ENCODE measurements at places on chromosomes 3 and 15. TPM values are rescaled to one million over a fixed set of nuclear protein-coding genes. Genes with fewer than 3 reads are reported as not detected.

The GNAT1 gene
- not detected for polyA plus RNA-seq

GRCh38 chr3:144028798-144029411, 57.3 kb downstream of the DIPK2A start:
- no peak for DNase-seq

- peak; percentile 62 for DNase-seq
Measured at GRCh38 chr3:50322386-50323091, at the start of gene HYAL2. HYAL2 (minus strand) TSS chr3:50322745; CDS start chr3:50320489, 2,256 bp downstream.

- peak; percentile 49 for DNase-seq
Measured at GRCh38 chr15:101266034-101266433, 11.3 kb downstream of the SELENOS start.

DNA sequence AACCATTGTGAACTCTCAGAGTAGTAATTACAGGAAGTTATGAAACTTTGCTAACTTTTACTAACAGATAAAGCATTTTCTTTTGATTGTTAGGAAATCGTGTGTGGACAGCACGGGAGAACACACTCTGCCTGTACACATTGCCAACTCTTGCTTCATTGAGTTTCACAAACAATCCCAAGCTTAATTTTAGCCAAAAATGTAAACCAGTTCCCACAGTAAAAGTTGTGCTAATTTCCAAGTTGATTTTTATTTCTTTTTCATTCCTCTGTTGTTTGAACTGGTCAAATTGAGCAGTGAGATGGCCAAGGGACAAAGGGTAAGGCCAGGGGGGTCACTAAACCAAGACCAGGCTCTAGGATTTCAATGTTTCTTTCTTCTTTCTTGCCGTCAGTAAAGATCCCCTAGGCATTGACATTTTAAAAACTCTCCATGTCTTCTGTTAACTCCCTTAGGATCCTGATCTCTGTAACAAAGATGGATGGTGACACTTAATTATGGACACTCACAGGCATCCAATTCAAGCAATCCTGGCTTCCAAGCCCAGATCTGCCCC, 414.9 kb downstream of the RBMS3 start:
- no peak for DNase-seq

DNA sequence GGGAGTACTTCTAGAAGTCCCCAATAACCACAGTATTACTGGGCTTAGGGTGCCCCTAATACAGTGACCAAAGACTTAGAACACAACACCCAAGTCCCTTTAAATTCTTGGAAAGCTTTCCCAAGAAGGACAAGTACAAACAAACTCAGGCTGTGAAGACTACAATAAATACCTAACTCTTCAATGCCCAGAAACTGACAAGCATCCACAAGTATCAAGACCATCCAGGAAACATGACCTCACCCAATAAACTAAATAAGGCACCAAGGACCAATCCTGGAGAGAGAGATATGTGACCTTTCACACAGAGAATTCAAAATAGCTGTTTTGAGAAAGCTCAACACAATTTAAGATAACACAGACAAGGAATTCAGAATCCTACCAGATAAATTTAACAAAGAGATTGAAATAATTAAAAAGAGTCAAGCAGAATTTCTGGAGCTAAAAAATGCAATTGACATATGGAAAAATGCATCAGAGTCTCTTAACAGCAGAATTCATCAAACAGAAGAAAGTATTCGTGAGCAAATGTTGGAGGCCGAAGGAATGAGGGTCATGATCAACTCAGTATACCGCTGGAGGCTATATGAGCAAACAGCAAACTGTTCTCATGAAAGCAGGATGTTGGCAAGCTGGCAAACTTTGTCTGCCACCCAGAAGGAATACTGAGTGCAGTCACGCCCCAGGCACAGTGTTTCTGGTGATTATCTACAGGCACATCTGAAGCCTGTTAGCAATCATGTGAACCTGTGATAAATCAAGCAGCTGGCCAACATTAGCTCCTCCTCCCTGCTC, 87.0 kb upstream of the NECTIN3 start:
- DNase-seq, result no peak

The TBCCD1 gene
- 10.8 TPM for polyA plus RNA-seq
